Stimulated activated CD8-positive, alpha-beta memory T cell treated with anti-CD3 and anti-CD28 coated beads, Interleukin-15, amount 100 ng/mL, for 1 hour (primary cell): ENCODE measurements at places on chromosomes 6 and 20.

- DNase-seq, result no peak
Observed at GRCh38 chr6:156589281-156589680, 187.9 kb upstream of the ARID1B start.

GRCh38 chr6:10310826-10311225 is 104.0 kb downstream of the TFAP2A start:
- DNase-seq, result no peak

GRCh38 chr6:151071295-151071694 is 168.5 kb upstream of the AKAP12 start:
- no peak for DNase-seq

GRCh38 chr6:35611240-35611639 is 77.5 kb downstream of the FKBP5 start:
- DNase-seq, result no peak

DNA sequence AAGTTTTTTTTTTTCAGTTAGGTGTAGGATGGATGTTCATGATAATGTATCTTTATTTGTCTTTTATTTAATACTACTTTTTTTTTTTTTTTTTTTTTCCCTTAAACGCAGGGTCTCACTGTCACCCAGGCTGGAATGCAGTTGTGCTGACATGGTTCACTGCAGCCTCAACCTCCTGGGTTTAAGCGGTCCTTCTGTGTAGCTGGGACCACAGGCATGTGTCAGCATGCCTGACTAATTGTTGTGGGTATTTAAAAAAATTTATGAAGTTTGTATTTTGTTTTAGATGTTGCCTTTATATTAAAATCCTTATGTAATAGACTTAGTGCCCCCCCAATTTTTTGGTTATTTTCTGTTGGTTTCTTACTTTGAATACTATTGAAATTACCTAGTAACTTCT is 42.6 kb downstream of the NCOA3 start:
- no peak for DNase-seq

DNA sequence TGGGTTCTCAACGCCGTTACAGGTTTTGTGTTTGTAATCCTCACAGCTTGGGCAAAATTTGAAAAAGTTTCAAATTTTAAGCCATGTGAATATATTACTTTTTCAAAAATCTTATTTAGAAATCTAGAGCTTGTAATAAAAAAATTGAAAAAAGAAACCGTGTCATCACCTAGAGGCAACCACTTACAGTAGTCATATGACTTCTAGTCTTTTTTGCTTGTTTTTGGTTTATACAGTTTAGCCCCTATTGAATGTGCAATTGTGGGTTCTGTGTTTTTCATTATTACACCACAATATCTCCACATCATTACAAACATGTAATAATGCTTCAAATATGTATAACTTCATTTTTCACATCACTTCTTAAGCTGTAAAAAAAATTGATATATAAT is 888 bp downstream of the DYNLRB1 start:
- DNase-seq, result no peak

GRCh38 chr6:168004945-168005344 is 7.5 kb downstream of the KIF25 start:
- no peak for DNase-seq

DNA sequence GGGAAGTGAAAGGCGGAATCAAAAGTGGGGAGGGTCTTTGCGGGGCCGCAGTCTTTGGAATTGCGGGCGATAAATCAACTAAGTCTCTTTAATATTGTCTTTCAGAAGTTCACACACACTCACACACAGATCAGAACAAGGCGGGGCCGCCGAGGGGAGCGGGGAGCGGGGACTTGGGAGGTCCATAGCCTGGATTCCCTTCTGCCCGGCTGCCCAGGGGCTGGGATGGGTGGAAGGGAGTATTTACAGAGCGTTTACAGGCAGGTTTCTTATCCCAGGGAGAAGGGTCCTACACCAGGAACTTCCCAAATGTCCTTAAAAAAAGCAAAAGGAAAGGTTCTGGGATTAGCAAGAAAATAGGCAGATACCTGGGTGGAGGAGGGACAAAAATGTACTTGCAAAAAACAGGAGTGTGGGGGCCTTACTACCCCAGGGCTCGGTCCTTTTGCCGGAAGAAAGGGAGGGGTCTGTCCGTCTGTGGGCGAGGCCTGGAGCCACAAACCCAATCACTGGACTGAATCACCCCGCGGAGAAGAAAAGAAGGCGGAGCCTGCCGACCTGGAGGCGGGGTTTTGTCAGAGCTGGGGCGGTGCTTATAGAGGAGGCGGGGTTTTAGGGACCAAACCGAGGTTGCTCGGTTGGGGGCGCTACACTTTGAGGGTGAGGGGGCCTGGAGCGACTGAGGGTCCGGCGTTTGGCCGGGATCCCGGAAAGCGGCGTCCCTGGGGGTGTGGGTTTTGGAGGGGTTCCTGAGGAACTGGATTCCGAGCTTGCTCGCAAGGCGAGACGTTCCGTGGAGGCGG is 3.2 kb downstream of the PRRT1 start:
- peak; percentile 47 for DNase-seq

GRCh38 chr6:101391772-101392585 is 1.5 kb upstream of the GRIK2 start:
- DNase-seq, result no peak

- DNase-seq, result no peak
Observed at GRCh38 chr20:3734111-3734843, 1.8 kb downstream of the HSPA12B start.

- DNase-seq, result no peak
Observed at GRCh38 chr6:121884091-121884490, 448.6 kb downstream of the GJA1 start.

DNA sequence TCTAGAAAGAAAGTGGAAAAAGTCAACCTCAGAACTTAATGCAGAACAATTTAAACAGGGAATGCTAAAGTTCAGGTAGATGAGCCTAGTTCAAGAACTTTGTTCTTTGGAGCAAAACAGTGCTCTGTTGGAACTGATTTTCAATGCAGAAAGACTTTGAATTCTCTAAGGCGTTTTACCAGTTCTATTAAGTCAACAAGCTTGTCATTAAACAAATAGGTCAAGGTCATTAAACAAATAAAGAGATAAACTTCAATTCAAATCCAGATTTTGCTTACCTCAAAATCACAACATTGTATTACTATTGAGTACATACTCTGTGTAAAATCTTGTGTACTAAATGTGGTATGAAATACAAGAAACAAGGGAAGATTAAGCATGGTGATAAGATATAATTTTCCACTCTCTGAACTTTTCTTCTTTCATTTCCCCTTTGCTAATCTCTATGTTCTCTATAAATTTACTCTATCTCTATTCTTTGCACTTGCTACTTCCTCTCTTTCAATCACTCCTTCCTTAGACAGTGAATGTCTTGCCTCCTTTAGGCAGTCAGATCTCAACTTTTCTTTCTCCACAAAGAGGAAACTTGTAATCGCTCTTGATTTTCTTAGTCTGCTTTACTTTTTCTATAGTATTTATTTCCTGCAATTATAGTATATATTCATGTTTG is 160.8 kb upstream of the KHDRBS2 start:
- no peak for DNase-seq

GRCh38 chr6:44504301-44504791 is 116.8 kb downstream of the CDC5L start:
- no peak for DNase-seq

DNA sequence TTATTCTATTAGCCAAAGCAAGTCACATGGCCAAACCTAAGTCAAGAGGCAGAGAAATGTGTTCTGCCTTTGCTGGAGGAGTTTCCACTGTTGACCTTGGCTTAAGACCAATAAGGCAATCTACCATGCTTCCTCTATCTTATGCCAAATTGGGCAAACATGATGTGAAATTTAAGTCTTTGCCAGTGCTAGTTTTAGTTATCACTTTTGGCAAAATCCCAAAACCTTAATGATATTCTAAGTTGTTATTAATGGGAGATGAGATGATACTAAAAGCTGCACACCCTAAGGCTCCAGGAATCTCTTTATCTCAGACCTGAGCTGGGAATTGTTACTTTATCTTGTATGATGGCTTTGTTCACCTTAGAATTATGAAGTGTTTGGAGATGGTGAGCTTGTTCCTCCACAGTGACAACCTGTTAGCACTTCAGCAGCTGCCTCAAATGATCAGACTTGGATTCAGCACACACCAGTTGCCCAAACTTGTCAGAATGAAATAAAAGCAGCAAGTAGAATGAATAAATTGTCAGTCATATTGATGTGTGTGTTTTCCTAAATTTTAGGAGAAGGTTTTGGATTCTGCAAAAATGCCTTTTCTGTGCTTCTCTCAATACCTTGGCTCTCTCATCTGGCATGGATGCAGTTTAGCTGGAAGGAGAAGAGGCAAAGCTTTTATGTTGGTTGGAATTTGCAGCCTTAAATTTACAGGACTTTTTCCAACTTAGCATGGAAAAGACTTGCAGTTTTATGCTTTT is 49.3 kb downstream of the RIN2 start:
- no peak for DNase-seq

DNA sequence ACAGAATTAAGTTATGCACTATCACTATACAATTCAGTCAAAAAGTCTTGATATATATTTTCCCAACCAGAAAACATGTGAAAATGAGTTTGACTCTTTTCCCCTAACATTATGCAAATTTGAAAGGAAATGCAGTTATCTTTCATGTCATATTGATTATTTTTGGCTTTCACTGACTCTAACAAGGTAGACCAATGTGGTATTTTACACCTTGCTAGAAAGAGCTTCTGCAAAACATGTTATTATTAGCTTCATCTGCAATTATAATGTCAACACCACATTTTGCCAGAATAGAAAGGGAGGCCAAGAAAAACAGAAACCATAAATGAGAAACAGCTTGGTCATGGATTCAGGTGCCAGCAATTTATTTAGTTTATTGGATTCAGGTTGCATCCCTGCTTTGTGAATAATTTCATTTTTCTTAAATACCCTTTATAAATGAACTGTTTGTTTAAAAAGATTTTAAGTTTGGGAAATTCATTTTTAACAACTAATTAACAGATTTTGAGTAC is 226.1 kb upstream of the GJE1 start:
- DNase-seq, result no peak

DNA sequence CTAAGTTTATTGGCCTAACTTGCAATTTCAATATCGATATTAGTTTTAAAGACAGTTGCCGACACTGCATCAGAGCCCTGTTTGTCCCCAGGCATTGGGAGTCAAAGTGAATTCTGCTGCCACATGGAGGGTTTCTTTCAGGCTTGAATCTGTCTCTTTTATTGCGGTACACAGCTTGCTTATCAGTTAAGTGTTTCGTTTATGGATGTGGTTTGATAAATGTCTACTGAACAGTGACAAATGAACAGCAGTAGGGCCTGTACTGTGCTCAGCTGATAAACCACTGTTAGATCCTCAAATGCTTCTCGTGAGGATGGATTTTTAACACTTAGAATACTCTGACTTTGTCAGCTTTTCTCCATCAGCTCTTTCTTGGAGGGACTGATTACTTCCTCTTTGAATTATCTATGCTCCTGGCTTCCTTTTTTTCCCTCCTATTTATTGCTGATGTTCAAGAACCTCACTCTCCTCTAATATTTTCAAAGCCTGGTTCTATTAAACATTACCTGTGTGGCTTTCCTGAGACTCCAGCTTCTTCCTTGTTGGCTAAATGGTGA is 240.8 kb downstream of the PLCB1 start:
- no peak for DNase-seq

- DNase-seq, result no peak
Observed at GRCh38 chr6:152295346-152295745, 341.8 kb downstream of the SYNE1 start.

DNA sequence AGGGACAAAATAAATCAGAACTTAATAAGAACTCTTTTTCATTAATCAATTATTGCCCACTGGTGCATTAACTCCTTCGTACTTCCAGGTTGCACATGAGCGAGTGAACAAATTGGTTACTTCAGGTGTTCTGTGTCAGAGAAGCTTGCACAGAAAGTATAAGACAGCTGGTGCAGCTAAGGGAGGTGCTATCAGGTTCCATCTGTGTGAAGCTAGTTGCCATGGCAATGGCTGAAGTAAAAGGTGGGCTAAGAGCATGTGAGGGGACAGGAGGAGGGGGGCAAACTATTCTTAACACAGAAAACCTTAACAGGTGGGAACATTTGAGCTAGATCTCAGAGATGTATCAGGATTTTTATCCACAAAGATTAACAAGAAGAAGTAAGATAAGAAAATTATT is 81.6 kb downstream of the MANEA start:
- DNase-seq, result no peak

GRCh38 chr6:16338577-16339264 is 100.3 kb downstream of the GMPR start:
- no peak for DNase-seq

DNA sequence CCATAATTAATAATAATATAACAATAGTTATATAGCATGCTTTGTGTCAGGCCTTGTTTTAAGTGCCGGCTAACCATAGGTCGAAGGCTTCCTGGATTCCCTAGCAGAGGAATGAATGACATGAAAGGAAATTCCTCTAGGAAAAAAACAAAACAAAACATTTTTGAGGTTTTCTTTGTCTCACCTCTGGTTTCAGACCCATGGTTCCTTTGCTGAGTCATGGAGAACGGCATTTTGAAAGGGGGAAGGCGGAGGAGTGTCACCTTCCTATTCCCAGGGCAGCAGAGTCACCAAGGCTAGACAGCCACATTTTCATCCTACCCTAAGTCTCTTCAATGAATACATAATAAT is 25.3 kb upstream of the CCND3 start:
- DNase-seq, result no peak

GRCh38 chr6:147216915-147217314 is 12.7 kb downstream of the STXBP5 start:
- no peak for DNase-seq

DNA sequence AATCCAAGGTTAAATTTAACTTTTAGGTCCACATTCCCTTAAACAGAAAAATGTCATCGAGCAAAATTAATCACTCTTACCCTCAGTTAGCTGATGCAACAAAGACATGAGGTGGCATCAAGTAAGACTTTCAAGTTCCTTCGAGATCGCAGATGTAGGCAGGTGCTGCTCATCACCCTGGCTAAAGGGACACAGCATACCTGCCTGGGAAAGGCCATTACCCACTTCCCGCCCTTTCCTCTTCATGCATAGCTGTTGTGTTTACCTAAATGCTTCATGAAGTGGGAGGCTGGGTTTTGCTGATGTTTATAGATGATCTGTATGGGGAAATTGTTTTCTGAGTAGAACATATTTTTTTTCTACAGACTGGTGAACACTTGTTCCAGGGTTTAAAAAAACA is 67.7 kb downstream of the GFRA4 start:
- no peak for DNase-seq

DNA sequence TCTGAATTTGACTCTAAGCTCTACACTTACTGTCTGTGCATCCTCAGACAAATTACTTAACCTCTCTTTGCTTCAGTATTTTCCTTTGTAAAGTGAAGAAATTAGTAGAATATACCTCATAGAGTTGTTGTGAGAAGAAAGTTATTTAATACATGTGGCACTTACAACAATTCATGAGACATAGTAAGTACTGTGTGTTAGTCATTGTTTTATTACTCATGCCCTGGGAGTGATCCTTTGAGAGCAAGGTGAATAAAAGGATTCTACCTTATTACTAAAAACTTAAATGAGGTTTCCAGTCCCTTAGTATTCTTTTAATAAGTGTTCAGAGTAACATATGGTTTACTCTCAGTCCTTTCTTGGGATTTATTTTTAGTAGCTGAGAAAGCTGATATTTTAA is 233.6 kb upstream of the MAP3K7 start:
- no peak for DNase-seq
